ENCODE measurements at places on chromosomes 4 and X.

DNA sequence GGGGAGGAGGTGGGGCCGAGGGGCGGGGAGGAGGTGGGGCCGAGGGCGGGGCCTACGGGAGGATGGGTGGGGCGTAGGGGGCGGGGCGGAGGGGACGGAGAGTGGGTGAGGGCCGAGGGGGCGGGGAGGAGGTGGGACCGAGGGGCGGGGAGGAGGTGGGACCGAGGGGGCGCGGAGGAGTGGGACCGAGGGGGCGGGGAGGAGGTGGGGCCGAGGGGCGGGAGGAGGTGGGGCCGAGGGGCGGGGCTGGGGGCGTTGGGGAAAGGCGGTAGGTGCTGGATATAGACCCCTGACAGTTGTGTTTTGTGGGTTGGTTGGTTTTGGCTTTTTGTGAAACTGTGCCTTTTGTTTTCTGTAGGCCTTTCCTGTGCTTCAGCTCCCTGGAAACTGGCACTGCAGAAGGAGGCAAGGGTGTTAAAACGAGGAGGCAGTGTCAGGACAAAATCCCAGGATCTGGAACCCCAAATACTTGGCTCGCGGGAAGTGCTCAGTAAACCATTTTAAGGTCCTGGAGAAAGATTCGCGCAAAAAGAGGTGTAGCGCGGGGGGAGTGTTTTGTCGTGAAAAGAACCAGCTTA, 580 bp upstream of the MMGT1 start:
- DNase-seq: no peak

DNA sequence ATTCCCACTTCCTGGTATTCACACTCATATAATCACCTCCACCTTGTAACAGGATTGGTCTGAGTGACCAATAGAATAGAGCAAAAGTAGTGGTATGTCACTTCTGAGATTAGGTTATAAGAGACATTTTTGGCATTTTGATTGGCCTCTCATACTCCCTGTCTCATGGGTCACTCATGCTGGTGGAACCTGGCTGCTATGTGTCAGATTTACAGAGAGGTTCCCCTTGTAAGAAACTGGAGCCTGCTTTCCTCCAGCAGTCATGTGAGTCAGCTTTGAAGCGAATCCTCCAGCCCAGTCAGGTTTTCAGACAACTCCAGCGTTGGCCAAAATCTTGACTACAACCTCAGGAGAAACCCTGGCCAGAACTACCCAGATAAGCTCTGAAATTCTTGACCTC, 2.6 kb upstream of the OTUD4 start:
- DNase-seq: no peak

DNA sequence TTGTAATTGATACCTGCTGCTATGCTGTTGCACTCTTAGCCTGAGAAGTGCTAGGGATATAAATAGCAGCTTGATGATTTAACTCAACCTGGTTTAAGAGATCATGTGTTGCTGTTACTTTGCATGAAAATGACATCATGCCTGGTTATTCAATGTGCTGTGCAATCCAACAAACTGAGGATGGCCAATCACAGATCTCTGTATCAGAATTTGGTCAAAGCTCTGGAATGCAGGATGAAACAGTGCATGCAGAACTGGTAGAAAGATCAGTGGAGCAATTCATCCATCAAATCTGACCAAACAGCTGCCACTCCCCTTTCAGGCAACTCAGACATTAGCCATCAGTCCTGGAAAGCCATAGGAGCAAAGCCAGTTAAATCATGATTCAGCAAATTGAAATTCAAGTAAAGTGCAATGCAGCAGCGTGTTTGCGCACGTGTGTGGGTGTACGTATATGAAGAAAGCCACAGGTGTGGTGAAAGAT, 160.3 kb upstream of the RASGEF1B start:
- DNase-seq: no peak

DNA sequence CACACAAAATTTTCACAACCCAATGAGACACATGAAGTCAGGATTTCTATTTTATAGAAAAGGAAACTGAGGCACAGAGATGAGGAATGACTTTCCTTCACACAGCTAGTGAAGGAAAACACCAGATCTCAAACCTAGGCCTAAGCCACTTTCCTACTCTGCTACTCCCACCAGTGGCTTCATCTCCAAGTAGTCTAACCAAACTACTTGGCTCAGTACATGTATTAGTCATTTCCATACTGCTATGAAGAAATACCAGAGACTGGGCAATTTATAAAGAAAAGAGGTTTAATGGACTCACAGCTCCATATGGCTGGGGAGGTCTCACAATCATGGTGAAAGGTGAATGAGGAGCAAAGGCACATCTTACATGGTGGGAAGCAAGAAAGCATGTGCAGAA, 196.6 kb downstream of the EVC2 start:
- DNase-seq: no peak

DNA sequence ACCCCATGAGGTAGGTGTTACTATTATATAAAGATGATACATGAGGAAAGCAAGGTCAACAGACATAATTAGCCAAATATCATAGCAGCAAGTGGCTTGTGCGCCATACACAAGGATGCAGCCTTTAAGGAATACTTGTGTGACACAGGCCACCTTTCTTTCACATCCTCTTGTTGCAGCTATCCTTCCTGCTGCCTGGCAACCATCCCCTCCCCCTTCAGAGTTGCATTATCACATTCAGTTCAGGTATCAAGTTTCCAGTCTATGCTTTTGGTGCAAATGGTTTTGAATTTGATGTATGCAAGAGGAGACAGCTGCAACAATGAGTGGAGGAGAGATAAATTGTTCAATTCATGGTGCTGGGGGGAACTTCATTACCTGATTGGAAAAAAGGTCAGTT, 6.4 kb downstream of the ZCCHC18 start:
- no peak for DNase-seq

DNA sequence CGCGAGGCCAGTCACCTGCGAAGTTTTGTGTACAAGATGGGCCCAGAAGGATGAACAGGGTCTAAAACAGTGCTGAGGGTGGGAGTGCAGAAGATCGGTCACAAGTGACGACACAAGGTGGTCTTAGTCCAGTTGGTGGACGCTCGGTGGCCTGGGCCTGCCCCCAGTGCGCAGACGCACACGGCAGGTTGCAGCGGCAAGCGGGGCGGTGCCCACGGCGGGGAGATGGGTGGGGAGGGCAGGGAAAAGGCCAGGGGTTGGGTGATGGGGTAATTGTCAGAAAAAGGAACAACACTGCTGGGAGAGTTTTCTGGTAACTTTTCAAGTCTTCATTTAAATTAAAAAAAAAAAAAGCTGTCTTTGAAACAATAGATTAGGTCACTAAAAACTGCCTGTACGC, 1.0 kb upstream of the PRDX4 start:
- no peak for DNase-seq

GRCh38 chr4:93684571-93684970, 144.0 kb upstream of the ATOH1 start:
- no peak for DNase-seq

DNA sequence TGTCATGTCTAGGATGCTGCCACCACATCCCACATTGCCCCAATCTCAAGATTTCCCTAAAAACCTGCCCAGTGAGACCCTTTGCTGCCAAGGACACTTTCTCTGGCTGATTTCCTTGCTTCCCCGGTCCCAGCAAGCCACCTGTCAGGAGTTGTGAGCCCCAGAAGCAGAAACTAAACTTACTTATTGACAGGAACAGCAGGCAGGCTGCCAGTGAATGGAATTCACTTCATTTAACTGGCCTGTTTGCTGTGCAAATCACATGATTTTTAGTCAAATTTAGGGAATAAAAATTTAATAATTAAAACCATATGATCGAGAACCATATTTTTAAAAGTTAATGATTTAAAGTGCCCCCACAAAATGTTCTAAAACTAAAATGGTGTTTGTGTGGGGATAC, 48.5 kb downstream of the MAMLD1 start:
- DNase-seq: no peak

GRCh38 chr4:1330761-1331590, 16.0 kb upstream of the UVSSA start:
- DNase-seq: no peak

Measured in AG04449 (cell line).